ENCODE measurements at places on chromosomes 16 and 17. TPM values are rescaled to one million over a fixed set of nuclear protein-coding genes. Genes with fewer than 3 reads are reported as not detected.

Gene TMC8
- polyA plus RNA-seq: 61.8 TPM

Gene CDH5
- polyA plus RNA-seq: not detected

Gene WNK4
- 0.09 TPM for polyA plus RNA-seq

Gene TP53TG3B
- not detected for polyA plus RNA-seq

Data from CD4-positive, CD25-positive, alpha-beta regulatory T cell (primary cell).